ENCODE measurements at places on chromosomes 1 and 21. TPM values are rescaled to one million over a fixed set of nuclear protein-coding genes. Genes with fewer than 3 reads are reported as not detected.

DNA sequence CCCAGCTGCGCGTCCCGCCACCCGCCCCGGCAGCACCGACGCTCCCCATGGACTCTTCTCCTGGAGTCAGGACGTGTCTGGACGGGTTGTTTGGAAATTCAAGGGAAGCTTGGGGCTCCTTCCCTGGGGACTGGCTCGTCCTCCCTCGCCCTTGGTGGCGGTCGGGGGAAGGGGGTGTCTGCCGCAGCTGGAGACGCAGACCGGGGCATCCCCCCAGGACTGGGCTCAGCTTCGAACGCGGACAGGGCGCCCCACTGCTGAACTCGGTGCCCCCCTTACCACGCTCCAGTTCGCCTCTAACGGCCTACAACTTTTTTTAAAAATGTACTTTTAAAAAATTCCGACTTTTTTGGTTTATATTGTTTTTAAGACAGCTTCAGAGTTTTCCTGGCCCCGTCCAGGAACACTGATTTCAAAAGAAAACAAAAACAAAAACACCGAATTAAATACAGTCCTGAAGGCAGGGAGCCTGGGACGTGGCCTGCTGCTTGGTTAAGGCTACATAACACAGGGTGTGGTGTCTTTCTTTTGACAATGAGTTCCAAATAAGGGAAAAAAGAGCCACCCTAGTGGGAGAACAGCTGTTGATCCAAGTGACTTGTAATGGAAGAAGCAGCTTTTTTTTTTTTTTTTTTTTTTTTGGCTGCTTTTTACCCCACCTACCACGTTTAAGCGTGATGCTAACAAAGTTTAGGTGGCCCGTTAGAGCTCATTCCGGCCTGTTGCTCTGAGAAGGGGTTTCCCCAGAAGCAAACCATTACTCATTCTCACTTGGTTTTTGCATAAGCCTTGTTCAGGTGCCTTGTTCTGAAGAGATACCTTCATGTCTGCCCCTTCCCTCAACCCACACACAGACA is 862 bp upstream of the DIPK1A start:
- DNase-seq: peak; percentile 47

DNA sequence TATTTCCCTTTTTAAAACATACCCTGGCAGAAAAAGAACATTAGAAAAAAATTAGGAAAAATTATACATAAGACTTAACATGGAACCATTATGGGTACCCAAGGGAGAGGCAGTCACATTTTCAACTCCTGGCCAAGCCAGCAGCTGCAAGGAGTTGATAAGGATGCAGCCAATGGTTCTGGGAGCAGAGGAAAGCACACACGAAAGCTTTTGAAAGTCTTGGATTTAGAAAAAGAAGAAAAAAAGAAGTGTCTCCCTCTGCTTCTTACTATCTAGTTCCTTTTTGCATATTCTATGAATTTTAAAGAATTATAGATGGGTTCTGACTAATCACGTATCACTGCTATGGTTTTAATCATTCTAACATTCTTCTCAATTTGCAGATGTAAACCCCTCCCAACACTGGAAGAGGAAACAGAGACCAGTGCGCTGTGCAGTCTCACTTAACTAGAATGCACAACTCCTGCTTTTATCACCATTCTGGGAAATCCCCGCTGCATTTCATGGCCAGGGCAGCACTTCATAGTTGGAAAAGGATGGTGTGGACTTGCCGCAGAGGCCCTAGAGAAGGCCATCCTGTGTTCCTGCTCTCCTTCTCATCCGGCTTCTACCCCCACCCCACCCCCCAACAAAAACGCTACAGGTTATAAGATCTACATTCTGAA is 2.7 kb upstream of the CD58 start:
- no peak for DNase-seq

GRCh38 chr1:231312432-231312788 is 25.2 kb downstream of the EXOC8 start:
- no peak for DNase-seq

Gene ANGPTL7
- 0.82 TPM for total RNA-seq

DNA sequence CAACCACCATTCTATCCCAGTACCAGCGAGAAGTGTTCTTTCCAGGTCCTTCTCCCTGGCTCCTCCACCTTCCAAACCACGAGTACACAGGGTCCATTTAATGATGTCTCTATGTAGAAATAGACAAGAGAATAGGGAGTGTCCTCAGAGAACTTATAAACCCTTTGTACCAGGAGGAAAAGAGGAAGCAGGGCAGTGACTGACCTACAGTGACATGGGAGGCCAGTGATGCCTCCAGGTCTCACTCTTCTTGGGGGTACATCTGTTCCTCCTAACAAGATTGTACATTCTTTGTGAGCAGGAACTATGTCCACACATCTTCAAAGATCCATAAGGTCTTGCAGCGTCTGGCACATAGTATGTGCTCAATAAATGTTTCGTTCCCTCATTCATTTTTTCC is 18.7 kb upstream of the FMOD start:
- DNase-seq: no peak

GRCh38 chr1:85898861-85899260 is 190.6 kb upstream of the ZNHIT6 start:
- DNase-seq: no peak

DNA sequence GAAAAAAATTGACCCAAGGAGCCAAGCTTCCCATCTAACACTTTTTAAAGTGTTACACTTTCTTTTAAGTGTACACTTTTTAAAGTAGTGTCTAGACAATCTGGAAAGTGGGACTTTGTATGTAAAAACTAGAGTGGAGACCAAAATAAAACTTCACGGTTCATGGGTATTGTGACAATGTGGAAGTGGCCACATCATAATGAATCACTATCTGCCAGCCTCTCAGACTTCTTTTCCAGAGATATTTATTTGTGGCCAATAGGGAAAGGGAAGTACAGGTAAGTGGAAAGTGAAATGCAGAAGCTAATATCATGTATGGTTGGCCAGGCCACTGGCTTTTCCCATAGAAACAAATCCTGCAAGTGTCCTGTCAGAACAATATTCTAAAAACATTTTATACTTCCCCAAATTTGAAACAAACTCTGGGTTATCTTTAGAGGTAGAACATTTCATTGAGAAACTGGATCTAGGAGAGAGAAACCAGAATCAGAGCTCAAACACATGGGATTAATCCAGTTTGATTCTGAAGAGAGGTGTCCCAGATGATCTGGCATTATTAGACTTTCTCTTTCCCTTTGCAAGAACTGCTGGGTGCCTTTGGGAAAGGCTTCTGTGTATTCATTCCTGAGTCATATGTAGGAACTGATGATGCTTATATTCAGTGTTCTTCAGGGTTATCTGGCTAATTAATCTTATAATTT is 2.0 kb downstream of the TNFSF18 start:
- DNase-seq: no peak

Gene RSPH1
- total RNA-seq: 1.7 TPM

DNA sequence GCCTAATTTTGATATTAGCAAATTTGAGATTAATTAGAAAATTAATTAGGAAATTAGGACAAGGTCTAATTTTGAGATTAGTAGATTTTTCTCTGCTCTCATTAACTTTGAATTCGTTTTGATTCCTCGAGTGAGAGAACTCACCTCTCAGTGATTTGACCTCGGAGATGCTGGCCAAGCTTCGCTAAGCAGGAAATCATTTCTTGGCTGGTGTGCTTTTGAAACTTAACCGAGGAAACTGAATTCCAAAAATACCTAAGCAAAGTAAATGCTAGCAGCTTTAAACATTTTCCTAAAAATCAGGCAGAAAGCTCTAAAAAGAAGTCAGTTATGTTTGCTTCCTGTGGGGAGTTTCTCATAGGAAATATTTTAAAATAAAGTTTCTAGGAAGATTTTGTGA is 34.9 kb downstream of the CDC14A start:
- DNase-seq: no peak

- no peak for DNase-seq
These were observed 926 bp downstream of the BLACAT1 start for GRCh38 chr1:205454903-205455335.

DNA sequence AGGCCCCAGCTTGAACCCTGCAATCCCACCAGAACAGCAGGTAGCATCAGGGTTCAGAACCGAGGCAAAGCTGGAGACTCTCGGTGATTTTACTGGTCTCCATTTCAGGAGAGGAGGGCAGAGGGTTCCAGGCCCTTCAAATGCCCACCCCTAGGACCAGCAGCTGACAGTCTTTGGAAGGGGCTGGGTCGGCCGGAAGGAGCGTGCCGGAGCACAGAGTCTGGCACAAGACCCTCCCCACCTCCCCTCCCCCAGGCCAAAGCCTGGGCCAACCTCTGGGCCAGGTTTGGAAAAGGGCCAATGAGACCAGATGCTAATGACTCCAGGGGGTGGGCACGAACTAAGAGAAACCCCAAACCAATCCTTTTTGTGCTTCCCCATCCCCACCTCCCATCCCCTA is 6.9 kb downstream of the FBXO2 start:
- DNase-seq: no peak

Gene CAPN8
- not detected for total RNA-seq

DNA sequence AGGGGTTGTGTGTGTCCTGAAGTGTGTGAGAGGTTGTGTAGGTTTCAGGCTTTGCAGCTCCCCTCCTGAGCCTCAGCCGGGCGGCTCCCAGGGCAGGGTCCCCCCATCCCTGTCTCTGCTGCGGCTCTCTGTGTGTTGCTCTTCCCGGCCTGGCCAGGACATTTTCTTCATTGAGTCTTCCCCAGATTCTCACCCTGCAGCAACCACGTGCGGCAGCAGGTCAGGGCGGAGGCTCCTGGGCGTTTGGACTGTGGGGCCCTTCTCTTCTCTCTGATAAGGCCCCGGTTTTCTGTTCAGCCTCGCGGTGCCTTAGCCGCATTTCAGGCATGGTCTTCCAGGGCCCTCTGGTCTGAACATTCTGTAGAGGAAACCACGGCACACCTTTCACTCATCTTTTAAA is 1.8 kb upstream of the TCP10L start:
- no peak for DNase-seq

Gene MMEL1
- not detected for total RNA-seq

GRCh38 chr21:25842925-25843324 is 108.2 kb downstream of the GABPA start:
- no peak for DNase-seq

- no peak for DNase-seq
These were observed 80.7 kb downstream of the JMJD4 start for GRCh38 chr1:227654431-227654830.

GRCh38 chr1:232473324-232473723 is 156.6 kb downstream of the SIPA1L2 start:
- peak; percentile 22 for DNase-seq

DNA sequence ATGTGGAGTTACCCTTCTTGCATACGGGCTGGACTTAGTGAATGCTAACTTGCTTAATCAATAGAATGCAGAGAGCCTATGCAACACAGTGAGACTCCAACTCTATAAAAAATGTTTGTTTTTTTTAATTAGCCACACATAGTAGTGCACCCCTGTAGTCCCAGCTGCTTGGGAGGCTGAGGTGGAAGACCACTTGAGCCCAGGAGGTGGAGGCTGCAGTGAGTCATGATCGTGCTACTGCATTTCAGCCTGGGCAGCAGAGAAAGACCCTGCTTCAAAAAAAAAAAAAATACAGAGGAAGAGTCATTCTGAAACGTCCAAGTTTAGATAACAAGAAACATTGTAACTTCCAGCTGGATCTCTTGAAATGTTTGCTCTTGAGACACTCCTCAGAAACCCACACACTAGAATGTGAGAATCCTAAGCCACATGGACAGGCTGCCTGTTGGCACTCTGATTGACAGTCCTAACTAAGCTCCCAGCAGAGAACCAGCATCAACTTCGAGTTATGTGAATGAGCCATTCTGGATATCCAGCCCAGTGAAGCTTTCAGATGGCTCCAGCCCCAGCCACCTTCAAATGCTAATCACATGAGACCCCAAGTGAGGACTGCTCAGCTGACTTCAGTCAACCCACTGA is 20.0 kb upstream of the CAP1 start:
- DNase-seq: no peak

- no peak for DNase-seq
These were observed 91.0 kb upstream of the FMN2 start for GRCh38 chr1:240000634-240001033.

DNA sequence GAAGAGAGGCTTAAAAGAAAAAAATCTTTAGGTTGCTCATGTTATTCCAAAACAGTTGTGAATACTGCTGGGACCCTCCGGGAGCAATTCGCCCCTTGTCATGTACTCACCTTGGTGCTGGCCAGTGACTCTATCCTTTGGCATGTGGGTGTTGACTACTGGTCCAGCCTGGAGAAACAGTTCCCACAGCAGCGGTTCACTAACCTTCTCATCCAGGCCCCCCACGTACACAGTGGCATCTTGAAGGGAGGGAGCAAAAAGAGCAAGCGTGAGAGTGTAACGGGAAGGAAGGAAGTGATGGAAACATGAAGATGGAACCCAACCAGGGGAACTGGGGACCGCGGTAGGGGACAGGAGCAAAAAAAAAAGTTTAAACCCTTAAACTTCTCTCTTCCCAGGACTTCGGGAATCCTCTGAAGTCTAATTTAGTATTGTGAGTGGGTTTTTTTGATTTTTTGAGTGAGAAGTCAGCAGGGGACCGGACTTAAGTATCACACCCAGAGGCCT is 494 bp downstream of the SF3B4 start:
- no peak for DNase-seq

Gene JAM2
- total RNA-seq: 85.5 TPM

Gene CAMSAP2
- 58.4 TPM for total RNA-seq

Gene SLC44A3
- 4.1 TPM for total RNA-seq

Gene MEX3A
- total RNA-seq: 0.29 TPM

Gene UBE2U
- not detected for total RNA-seq

DNA sequence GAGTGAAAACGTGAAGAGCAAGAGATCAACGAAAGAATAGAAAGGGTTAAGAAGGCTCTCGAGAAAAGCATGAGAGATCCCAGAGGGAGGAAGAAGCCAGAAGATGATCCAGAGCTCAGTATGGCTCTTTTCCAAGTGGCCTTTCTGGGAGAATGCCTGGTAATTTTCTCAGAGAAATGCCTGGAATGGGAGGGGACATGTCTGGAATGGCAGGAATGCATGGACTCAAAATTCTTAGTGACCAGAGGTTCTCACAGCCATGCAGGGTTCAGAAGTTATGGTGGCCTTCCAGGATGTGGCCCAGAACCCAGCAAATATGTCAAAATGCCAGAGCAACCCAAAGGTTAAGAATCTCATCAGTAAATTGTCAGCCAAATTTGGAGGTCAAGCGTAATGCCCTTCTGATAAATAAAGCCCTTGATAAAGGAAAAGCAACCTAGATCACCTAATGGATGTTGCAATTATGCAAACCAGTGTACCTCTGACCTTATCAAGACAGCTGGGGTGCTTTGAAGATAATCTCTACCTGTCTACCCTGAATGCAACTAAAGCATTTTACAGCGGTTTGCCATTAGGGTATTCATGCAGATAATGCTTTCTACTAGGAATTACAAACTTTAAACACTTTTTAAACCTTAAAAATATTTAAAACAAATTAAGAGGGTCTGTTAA is 53.1 kb downstream of the NBPF6 start:
- DNase-seq: no peak

- DNase-seq: no peak
These were observed 100.0 kb upstream of the SERTAD4 start for GRCh38 chr1:210132582-210132981.
